ENCODE measurements at places on chromosomes 2 and 18.

DNA sequence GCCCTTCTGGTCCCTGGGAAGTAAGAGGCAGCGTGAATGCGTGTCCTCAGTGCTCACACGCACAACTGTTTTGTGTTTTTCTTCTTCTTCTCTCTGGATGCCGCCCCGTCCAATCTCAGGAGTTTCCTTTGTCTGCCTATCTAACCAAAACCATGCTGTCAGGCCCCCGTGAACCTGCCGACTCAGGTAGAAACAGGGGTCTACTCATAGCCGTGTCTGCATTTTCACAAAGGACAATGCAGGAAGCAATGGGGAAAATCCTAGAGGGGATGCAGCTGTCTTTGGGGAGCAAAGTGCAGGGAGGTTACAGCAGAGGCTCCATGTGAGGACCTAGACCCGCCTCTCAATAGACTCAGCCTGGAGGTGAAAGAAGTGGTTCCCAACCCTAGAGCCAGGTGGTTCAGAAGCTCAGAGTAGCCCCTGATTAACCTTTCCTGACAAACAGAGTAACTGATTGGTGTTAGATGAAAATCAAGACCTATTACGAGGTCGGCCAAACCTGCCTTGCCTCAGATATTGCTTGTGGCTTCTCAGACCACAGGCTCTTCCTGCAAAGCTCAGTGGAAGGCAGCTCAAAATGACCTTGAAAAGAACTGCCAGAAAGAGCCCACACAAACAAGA lies 49.3 kb downstream of the CD226 start:
- no peak for DNase-seq

DNA sequence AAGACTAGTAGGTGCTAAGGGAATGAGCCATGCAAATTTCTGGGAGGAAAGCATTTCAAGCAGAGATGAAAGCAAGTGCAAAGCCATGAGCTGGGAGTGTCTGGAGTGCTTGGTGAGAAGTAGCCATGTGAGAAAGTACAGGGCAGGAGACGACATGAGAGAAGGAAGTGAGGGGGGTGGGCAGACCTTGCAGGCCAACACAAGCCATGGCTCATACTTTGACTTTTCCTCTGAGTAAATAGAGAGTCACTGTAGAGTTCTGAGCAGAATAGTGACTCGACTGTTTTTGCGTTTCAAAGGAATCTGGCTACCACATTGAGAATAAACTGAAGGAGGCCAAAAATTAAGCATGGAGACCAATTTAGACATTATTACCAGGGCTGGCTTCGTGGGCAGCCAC lies 42.2 kb downstream of the SCN2A start:
- no peak for DNase-seq

DNA sequence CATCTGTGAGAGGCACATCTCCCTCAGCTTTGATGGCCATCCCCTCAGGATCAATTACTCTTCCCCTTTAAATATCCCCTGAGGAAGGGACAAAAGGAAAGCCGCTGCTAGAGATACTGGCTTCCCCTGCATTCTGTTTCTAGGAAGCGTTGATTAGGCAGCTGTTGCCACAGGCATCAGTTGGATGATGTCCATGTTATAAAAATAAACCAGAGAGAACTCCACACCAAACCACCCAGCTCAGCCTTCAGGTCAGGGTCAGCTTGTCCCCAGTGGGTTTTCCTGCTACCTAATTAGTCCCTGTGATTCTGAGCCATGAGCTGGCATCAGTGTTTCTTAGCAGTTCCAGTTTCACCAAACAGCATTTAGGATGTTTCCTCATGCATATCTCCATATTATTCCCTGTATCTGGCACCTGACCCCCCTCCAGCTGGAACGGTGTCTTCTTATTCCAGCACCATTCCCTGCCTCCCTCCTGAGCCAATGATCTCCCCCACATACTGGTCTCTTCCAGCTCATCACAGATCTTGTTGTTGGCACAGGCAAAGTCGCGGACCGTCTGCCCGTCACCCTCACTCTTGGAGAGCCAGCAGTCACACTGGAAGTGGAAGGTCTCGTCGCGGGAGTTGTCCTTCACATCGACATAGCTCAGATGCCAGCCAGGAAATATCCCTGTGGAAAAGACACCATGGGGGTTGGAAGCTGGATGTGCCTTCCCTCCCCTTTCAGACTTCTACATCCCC lies 168.4 kb downstream of the LOXHD1 start:
- DNase-seq, result no peak

GRCh38 chr18:52489396-52490306 lies 149.7 kb downstream of the DCC start:
- peak; percentile 96 for DNase-seq

- DNase-seq, result no peak
These were observed 56.2 kb downstream of the ETAA1 start for GRCh38 chr2:67453310-67453709.

GRCh38 chr2:98433363-98433964 lies 11.2 kb upstream of the INPP4A start:
- DNase-seq, result no peak

DNA sequence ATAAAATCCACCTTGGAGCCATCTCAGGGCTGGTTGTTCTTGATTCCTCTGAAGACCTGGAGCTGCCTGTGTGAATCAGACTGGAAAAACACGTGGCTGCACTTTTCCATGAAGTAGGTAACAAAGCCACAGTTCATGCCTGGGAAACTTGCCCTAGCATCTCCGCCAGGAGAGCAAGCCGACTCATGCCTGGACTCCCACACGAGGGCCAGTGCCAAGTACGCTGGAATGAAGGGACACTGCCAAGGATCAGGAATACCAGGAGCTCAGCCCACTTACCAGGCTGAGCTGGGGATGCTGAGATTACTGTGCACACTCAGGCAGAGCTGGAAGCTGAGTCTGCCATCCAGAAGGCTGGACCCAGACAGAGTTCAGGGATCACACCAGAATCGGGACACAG lies 10.9 kb upstream of the FHL2 start:
- DNase-seq, result peak; percentile 58

- no peak for DNase-seq
These were observed 80.9 kb upstream of the ARHGAP28 start for GRCh38 chr18:6648581-6648980.

DNA sequence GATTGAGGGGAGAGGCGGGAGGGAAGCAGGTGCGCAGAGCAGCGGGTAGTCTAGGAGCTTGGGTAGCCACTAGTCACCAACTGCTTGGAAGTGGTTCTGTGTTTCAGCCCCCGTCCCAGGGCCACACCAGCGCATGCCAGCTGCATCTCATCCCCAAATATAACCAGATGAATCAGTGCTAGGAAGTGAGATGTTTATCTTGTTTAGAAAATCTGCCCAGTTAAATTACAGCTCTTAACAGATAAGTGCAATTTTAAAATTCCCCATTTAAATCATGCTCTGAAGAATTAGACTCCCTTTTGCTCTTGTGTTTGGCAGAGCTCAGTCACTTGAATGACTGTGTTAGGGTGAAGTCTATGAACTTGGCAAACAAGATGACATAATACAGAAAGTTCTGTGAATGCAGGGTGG lies 193.8 kb downstream of the SEPTIN10 start:
- DNase-seq, result no peak

- DNase-seq, result no peak
These were observed 69.9 kb upstream of the SMAD7 start for GRCh38 chr18:49020621-49021021.

GRCh38 chr2:152322222-152322621 lies 12.8 kb upstream of the FMNL2 start:
- DNase-seq, result no peak

DNA sequence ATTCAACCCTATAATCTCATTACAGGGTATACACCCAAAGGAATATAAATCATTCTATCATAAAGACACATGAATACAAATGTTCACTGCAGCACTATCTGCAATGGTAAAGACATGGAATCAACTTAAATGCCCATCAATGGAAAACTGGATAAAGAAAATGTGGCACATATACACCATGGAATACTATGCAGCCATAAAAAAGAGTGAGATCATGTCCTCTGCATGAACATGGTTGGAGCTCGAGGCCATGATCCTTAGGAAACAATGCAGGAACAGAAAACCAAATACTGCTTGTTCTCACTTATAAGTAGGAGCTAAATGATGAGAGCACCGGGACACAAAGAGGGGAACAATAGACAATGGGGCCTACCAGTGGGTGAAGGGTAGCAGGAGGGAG lies 88.5 kb upstream of the CD226 start:
- DNase-seq, result no peak

GRCh38 chr2:68837164-68837860 lies 33.9 kb downstream of the BMP10 start:
- no peak for DNase-seq

DNA sequence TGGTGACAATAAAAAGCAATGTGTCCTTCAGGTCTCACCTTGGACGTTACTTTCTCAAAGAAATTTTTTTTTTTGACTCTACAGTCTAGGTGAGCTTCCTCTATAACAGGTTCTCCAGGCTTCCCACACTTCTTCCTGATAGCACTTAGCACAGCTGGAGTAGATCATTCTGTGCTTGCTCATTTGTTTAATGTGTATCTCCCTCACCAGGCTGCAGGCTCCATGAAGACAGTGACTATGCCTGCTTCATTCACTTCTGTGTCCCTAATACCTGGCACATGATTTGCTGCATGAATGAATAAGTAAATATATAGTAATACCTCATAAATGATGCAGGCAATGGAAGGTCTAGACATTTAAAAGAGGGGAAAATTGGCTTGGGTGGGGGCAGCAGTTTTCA lies 109.9 kb upstream of the CD302 start:
- DNase-seq, result no peak

DNA sequence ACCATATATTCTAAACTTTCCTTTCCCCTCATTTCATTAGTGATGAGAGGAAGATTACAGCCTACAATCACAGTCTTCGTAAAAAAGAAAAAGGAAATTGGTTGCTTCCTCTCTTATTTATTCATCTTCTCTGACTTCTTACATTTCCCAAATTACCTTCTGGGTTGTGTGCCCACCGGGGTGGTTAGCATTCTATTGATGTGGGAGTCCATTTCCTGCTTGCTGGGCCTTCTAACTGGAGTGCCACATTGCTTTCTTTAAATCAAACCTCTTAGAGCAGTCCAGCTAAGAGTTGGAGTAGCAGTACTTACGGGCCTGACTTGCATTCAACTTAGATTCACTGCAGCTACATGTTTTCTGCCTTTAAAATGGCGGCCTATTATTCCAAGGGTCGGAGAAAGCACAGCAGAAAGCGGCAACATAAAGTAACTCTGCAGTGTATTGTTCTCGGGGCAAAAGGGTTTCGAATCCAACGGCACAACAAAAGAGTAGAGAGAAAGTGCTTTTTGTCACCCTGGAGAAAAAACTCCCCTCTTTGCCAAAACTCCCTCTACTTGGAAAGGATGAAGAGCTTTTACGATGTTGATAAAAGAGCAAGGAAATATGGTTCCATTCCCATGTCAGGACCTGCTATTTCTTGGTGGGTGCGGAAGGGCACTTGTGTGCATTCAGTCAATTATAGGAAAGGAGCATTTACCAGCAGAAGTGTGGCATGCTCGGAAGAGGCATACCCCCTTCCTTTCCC lies 110.6 kb upstream of the DLX2 start:
- DNase-seq, result no peak
